Cortex of kidney (tissue), 1 donor: ENCODE measurements at places on chromosomes 1 and 21.

DNA sequence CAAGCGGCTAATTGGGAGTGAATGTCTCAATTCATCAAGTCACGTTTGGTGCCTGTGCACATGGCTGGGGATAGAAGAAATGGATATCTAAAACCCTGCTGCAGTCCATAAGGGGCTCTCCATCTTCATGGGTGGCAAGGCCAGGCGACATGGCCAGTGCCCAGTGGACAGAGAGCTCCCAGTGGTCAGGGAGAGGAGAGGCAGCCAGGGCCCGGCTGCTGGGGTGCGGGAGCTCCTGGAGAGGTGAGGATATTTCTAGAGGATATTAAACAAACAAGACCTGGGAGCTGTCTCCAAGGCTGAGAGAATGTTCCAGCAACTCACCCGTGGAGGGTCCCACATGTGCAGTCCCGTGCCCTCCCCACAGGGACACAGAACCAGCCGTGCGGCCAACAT, 368.8 kb upstream of the C1orf174 start:
- DNase-seq = no peak

DNA sequence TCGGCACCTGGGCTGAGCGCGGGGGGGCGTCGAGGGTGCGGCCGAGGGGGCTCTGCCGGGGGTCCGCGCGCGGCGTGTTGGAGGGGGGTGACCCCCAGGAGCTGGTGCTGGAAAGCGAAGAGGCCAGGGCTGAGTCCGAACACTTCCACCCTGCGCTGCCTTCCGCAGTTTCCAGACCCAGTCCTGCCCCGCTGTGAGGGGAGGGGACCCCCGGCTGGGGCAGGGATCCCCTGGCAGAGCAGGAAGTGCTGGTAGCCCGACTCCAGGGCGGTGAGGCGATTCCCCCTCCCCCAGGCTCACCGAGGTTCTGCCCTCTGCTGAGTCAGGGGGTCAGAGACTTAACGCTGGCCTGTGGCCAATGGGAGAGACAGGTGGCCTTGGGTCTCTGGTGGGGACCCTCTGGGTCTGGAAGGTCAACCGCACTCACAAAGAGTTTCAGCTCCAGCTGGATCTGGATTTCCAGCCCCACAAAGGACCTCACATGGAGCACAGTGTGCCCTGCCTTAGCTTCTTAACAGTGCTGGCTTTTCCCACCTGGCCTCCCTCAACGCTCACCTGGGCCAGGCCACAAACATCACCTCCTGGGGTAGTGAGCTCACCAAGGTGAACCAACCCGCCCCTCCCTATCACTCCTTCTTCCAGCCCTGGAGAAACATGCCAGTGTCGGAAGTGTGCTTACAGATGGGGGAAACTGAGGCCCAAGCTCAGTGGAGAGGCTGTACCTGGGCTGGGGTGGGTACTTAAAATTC, 39.8 kb upstream of the SYNC start:
- DNase-seq = no peak

DNA sequence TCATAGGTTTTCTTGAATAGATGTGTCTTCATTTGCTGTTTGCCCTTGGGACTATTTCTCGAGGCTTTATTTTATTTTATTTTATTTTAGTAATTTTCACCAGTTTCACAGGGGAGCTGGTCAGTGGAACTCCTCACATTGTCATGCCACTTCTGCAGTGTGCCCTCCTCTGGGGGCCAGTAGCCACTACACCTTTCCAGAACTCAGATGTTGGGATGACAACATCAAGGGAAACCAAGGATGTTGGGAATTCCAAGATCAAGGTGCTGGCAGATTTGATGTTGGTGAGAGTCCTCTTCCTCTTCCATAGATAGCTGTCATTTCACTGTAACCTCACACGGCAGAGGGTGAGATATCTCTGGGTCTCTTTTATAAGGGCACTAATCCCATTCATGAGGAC, 35.5 kb downstream of the SLC26A9 start:
- no peak for DNase-seq

GRCh38 chr1:8201331-8201861, 116.5 kb upstream of the SLC45A1 start:
- no peak for DNase-seq

DNA sequence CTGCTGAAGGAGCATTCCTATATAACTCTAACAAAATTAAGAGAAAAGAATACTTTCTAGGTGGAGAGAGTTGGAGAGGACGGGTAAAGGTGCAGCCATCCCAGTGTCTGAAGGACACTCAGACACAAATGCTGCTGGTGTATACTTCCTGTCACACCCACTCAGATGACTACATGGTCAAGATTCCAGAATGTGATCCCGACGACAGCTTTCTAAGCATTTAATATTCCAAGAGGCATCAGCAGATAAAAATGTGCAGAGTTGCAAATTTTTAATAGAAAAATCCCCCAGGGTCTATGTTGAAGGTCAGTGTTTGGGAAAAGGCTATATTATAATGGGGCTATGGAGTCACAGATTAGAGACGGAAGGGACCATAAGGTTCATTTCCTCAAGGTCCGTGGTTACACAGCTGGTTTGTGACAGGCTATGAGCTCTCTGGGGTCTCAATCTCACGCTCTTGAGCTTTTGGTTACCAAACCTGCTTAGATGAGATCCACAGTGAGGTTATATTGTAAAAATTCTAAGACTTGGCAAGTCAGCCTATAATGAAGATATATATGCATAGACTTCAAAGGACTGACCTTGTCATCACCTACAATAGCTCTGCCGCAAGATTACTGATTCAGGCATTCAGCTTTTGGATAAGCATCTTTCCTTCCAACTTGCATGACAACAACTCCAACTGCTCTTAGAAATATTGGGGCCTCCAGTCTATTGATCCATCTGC, 35.1 kb downstream of the ZNF281 start:
- no peak for DNase-seq

GRCh38 chr1:43919906-43920305, 13.7 kb upstream of the ARTN start:
- no peak for DNase-seq

DNA sequence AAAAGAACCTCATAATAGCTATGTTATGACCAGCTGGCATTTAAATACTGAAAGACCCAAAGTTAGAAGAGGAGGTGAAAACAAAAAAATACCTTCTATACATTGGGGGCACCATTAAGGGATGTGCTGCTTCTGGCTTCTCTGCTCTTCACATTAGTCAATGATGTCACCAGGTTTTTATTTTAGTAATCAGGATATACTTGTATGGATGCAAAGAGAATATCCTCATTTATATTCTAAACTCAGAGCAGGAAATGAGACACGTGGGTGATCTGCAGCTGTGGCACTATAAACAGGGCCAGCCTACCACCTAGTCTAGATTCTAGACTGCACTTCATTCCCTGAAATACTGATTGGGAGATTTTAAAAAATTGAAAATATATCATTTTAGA, 51.2 kb downstream of the WLS start:
- no peak for DNase-seq

- DNase-seq = no peak
These were observed 19.7 kb downstream of the AGO1 start for GRCh38 chr1:35902671-35903070.

DNA sequence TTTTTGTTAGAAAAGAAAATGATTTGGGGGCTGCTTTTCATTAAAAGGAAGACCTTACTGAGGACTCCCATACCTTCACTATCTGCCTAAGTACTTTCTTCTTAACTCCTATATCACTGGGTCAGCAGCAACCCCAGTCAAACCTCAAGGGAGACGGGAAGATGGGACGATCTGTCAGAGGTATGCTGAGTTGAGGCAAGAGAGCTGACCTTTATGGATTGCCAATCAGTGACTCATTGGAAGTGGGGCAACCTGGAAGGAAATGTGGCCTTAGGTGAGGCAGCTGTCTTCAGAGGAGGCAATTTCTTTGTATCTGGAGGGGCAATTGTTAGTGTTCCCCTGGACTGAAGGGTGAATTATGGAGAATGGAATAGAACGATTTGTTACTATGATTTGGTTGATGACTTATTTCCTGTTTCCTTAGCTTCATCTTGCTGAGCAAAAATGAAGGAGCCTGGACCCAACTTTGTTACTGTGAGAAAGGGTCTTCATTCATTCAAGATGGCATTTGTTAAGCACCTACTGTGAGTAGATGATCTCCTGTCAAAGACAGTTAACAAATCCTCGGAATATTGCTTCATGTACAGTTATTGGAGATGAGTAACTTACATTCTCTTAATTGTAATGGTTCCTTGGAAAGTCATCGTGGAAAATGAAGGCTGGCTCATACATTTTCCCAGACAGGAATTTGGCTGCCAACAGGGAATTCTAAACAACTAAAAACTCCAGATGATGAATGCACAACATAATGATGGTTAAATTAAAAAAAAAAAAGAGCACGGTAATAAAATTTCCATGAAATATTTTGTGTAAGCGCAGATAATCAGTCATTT, 134.7 kb upstream of the KCNJ15 start:
- DNase-seq = no peak

- no peak for DNase-seq
These were observed 194.4 kb downstream of the GIPC2 start for GRCh38 chr1:78240191-78240590.

DNA sequence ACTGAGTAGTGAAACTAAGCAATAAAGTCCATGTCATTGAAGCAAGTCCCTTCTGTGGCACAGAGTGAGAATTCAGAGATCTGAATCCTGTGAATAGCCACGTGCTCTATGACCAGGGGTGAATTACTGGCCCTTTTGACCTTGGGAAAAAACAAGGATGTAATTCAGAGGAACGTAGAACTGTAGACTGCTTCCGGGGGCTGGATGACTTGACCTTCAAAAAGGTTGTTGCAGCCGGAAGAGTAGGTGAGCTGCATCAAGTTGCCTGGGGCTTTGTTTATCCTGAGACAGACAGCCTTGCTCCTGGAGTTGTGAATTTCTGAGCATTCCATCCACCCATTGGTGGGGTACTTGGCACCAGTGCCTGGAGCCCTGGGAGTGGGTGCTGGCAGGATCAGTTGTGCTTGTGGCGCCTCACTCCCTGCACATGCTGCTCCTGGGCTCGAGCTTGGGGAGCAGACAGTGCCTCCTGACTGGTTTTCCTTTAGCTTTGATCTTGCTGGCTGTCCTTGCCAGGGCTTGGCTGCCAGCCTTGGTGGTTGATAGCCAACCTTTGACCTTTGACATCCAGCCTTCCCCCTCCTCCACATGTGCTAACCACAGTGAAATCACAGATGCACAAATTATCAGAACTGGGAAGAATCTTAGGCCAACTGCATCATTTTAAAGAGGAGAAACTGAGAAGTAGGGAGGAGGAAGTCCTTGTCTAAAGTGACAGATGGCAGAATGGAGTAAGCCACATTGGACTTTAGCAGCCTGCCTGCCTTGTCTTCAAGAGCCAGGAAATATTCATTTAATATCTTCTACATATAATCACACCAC, 16.2 kb upstream of the MYOG start:
- no peak for DNase-seq

- no peak for DNase-seq
These were observed 49.6 kb downstream of the CD58 start for GRCh38 chr1:116521186-116521585.

DNA sequence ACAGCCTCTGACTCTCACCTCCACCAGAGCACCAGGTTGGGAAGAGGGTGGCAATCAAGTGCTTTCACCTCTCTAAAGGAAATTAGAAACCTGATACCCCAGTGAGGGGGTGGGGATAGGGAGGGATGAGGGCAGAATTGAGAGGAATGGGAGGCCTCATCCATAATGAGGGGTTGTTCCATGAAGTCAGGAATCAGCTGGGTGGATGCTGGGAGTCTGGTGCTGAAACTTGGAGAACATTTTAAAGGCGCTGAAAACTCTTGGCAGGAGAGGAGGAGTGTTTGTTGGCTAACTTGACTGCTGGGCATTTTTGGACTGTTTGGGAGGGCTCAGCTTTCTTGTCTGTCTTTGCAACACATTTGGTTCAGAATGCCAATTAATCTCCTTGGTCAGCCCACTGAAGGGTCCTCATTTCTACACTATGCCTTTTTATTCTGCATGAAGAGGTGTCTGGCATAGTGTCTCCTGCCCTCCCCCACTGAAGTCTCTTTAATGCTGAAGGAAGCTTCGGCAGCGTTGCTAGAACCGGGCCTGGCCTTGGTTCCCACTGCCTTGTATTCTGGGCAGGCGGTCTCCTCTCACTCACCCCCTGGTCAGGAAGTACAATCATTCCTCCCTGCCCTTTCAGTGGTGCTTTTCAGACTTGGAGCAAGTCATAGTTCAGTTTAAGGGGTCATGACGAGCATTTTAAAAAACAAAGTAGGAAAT, 2.2 kb downstream of the PHGDH start:
- no peak for DNase-seq

- DNase-seq = no peak
These were observed 45.0 kb downstream of the NPHP4 start for GRCh38 chr1:5947071-5947821.

- DNase-seq = no peak
These were observed 195.7 kb upstream of the RAB4A start for GRCh38 chr1:229075217-229075616.

DNA sequence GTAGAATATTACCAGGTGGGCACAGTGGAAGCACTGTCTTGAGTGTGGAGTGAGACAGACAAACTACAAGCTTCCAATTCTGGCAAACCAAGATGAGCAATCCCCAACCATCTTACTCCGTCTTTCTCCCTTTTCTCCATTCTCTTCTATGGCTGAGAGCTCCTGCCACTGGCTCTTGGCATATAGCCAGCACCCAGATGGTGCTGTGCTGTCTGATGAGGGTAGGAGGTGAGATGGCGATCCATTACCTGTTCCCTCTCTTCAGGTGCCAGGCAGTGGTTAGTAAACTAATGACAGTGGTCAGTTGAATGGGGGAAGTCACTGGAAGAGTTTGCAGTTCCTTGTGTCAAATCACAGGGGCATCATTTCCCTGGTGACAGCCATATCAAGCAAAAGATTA, 108.4 kb downstream of the FNBP1L start:
- DNase-seq = no peak

DNA sequence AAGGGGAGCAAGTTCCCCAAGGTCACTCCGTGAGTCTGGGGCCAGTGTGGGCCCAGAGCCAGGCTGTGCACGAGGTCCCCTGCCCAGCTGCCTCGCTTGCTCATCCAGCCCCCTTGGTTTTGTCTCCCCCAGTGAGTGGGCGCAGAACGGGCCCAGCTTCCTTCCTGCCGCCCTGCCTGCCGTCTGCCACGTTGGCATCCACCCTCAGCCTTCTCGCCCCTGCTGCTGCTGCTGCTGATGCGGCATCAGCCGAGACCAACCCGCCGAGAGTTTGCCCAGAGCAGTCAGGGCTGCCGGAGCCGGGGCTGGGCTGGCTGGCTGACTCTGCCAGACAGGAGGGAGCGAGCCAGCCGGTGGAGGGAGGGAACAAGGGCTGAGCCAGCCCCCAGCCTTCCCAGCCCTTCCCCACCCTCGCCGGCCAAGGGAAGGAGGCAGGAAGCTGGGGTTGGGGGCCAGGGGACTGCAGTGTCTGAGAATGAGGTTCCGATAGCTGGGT, 31.4 kb upstream of the WASF2 start:
- DNase-seq = no peak

DNA sequence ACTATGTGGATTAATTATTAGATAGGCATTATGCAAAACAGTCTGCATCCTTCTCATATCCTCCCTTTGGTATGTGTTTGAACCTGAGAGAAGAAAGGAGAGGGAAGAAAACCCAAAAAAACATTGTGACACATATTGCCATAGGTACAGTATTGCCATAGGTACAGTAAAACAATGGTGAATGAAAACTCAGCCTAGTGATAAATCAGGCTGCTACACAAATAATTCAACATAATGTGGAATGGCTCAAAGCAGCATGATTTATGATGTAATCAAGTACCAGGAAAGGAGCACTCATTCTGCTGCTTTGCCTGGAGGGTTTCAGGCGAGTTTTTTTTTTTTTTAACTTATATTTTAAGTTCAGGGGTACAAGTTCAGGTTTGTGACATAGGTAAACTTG, 213.9 kb upstream of the LYPLAL1 start:
- DNase-seq = no peak
